ENCODE measurements at places on chromosomes 3 and 15.

DNA sequence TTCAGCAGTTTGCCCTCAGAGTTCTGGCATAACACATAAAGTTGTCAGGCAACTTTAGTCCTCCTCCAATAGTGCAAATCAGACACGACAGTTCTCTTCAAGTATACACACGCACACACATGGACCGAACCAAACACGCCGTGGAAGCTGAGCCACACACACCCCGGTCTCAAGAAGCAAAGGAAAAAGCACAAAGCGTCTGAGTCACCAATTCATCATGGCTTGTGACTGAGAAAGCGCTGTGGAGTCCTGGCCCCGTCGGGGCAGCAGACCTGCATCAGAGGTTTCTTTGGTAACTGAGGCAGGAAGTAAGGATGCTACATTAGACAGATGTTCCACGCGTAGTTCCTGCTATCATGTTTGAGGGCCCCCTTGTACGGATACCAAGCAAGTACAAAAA lies 85.7 kb downstream of the VGLL4 start:
- peak; percentile 75 for DNase-seq

GRCh38 chr3:62873761-62874710 lies 1.2 kb downstream of the CADPS start:
- DNase-seq: no peak

DNA sequence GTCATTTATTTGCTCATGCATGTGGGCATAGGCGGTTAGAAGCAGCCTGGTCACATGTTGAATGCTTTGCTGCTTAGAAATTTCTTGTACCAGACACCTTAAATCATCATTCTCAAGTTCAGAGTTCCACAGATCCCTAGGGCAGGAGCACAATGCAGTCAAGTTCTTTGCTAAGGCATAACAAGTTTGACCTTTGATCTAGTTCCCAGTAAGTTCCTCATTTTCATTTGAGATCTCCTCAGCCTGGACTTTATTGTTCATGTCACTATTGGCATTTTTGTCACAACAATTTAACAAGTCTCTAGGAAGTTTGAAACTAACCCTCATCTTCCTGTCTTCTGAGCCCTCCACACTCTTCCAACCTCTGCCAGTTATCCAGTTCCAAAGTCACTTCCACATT lies 22.8 kb downstream of the HGD start:
- no peak for DNase-seq

GRCh38 chr3:179265875-179266274 lies 15.0 kb upstream of the KCNMB3 start:
- DNase-seq: no peak

GRCh38 chr3:44068753-44069152 lies 172.9 kb upstream of the TOPAZ1 start:
- no peak for DNase-seq

- no peak for DNase-seq
Observed at GRCh38 chr3:160126761-160127160, 98.5 kb upstream of the C3orf80 start.

- DNase-seq: no peak
Observed at GRCh38 chr3:13791198-13792050, 88.4 kb downstream of the WNT7A start.

DNA sequence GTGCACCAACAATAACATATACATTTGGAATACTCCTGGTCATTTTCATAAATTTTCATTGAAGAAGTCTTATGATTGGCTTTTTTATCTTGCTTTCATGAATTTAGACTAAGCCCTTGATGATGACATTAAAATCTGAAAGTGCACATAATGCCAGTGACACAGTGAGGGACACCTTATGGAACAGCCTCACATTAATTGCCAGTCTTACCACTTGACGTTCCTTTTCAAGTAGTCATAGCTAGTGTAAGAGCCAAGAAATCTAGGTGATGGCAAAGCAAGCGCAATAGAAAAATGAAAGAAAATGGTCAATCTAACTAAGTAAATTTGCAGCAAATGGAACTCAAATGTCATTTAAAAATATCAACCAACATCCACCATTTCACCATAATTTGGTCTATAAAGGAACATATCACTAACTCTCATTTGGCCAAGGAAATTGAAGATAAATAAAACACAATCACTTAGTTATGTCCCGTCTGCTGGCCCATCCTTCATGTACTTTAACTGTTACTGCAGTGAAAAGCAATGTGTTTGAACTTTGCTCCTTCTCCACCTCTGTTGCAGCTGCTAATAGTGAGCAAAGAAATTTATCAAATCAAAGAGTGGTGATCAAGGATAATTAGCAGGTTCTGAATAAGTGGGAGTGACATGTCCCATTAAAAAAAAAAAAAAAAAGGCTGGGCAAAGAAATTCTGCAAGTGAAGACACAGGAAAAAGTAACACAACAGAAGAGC lies 110.0 kb downstream of the TJP1 start:
- no peak for DNase-seq

DNA sequence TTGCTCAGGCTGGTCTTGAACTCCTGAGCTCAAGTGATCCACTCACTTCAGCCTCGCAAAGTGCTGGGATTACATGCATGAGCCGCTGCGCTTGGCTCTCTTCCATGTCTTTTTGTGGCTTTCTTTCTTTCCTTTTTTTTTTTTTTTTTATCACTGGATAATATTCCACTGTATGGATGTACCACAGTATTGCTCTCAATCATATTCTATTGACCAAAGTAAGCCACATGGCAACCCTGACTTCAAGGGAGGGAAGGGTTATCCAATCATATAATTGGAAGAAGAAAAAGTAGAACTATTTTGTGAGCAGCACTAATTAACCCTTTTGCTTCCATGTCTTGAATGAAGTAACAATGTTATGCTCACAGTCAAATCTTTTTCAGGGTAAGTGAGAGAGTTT lies 307.0 kb upstream of the RASGRP1 start:
- DNase-seq: no peak

- no peak for DNase-seq
Observed at GRCh38 chr15:42329161-42329560, 30.1 kb upstream of the CAPN3 start.

DNA sequence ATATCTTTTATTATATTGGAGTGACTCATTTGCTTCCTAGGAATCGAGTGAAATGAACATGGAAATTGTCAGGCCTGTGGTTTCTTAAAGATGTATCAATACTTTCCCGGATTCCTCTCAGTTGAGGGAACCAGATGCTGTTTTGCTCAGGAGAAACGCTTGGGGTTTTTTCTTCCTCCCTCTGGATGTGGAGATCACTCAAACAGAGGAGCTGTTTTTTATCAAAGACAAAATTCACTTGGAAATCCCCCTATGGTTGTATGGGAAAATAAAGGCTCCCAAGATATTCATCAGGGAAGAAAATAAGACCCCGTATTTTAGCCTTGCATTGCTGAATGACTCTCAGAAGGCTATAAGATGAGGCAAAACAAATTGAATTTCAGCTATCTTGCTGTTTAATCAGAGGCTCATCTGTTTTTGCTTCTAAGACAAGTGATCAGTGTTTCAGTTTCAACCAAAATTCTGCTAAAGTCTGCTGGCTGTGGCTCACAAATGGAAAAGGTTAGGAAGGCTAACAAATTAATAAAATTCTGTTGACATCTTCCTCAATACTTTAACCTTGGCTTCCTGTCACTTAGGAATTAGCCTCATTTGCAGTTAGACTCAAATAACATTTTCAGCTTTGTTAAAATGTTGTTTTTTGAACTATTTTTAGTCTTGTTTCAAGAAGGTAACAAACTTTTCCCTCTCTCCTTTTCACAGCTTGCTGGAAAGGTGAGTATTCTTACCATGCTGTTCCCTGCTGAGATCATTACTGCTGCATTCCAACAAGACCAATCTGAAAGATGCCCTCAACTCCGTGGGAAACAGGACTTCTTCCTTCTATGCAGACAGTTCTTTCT lies 83.6 kb downstream of the COL6A5 start:
- DNase-seq: no peak

DNA sequence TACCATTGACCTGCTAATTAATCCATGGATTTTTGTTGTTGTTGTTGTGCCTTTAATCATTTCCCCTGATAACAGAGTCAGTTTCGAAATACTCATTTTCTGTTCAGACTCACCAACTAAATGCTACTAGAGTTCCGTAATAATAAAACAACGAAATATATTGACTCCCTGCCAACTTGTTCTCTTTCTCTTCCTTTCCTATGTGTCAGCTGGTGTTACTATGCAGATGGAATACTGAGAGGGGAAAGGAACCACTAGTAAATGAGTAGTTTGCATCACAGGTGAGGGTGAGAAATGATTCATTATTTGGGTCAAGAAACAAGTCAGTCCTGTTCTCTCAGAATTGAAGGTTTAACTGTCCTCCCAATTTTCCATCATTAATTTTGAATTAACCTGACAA lies 1027.3 kb downstream of the TUSC7 start:
- DNase-seq: peak; percentile 9

DNA sequence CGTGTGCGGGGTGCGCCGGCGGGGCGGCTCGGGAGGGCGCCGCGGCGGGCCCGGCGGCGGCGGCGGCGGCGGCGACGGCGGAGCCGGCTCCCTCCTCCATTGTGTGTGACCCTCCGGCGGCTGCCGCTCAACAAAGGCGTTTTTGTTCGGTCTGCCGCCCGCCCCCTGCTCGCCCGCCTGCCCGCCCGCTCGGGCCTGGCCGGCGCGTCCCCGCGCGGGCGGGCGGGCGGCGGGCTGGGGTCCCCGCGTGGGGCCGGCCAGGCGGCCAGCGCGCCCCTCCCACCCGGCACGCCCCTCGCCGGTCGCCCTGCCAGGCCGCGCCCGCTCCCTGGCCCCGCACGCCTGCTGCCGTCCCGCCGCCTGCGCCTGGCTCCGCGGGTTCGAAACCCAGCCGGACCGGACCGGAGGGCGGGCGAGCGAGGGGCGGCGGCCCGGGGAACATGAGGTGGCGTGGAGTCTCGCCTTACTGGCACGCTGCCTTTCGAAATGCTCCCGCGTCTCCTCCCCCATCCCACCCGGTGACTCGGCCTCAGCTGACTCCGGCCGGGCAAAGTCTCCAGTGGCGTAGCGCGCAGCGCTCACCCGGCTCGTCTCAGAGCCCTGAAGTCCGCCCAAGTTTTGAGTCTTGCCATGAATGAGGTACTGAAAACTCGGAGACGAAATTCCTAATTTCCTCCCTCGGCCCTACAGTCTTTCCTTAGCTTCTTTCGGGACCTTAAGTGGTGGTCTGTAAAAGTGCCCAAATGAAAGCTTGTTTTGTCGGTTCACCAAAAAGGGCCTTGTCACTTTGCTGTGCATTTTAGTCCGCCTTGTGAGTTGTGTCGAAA lies 588 bp downstream of the MAPK6 start:
- peak; percentile 93 for DNase-seq

GRCh38 chr3:125585595-125586223 lies 9.6 kb downstream of the OSBPL11 start:
- peak; percentile 89 for DNase-seq

DNA sequence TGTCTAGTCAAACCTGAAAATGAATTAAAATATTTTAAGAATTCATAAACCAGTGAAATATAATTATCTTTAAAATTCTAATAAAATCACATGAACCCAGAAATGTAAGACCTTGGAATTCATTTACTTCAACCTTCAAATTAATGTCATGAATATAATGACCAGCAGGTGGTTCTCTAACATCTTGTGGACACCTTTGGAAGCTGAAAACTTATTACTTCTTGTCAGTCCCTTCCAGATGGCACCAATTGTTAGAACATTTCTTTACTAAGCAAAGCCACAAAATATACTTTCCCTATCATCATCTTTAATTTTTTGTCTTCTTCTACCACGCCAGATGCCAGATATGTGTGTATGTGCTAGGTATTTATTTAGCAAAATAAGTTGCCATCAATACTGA lies 240.0 kb downstream of the MBNL1 start:
- DNase-seq: peak; percentile 39

DNA sequence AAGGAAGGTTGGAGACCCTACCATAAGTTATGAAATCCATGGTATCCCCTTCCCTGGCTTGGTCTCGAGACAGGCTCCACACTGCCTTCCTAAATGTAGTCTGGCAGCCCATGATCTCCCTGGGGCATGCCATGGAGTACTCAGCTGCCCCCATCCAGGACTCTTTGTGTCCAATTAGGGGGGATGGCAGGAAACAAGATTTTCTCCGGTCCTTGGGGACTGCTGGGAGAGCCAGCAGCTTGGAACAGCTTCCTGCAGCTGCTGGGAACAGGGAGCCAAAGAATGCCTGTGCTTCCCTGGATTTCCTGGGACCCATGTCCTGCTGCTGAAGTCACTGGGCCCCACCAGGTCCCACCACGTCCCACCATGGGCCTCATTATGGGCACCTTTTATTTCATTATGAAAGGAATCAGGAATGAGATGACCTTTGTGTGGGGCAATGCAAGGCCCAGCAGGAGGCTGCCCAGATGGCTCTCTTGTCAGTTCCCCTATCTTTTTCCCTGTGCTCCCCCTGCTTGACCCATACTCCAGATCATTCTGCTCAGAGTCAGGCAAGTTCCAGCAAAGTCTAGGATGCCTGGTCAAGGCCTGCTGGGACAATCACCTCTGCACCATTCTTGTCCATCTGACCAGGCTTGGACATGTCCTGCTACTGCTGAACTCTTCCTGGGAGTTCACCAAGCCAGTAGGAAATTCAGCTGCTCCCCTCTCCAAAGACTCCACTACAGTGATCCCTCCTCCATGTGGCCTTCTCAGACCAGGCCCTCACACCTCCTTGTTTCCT lies 15.0 kb upstream of the DAG1 start:
- no peak for DNase-seq

DNA sequence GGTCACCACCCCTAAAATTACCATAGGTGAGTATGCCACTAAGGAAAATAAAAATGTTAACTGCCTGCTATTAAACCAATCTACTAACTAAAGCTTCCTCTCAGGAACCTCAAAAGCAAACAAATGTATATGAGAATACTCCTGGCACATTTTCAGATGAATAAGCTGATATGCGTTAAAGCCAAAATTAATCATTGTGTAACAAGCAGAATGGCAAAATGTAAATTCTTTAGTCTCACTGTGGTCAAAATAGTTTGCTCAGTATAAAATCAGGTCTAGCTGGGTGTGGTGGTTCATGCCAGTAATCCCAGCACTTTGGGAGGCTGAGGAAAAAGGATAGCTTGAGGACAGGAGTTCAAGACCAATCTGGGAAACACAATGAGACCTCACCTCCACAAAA lies 53.6 kb downstream of the SUMF1 start:
- DNase-seq: peak; percentile 18

- DNase-seq: no peak
Observed at GRCh38 chr3:166201476-166201875, 364.3 kb upstream of the BCHE start.

DNA sequence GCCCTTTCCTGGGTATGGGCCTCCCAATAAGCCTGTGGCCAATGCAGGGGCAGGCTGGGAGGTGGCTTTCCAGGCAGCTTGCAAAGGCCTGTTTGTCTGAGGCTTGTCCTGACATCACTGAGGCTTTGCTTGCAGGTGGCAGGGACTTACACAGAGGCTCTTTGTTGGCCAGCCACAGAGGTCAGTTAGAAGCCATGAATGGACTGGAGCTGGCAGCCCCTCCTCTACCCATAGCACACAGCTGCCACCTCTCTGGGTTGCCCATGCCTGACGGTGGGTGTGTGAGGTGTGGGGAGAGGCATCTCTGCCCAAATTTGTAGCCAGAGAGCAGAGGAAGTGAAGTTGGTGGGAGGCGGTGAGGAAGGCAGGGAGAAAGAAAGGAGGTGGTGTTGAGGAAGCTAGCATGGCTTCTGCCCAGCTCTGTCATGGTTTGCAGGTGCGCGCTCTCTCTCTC lies 17.1 kb downstream of the LIMD1 start:
- DNase-seq: no peak
